ENCODE measurements at places on chromosomes 12 and 14.

- DNase-seq, result peak; percentile 70
Measured at GRCh38 chr12:50174971-50175715, 8.0 kb upstream of the CERS5 start.

- DNase-seq, result no peak
Measured at GRCh38 chr12:131258398-131258797, 304.7 kb downstream of the ADGRD1 start.

DNA sequence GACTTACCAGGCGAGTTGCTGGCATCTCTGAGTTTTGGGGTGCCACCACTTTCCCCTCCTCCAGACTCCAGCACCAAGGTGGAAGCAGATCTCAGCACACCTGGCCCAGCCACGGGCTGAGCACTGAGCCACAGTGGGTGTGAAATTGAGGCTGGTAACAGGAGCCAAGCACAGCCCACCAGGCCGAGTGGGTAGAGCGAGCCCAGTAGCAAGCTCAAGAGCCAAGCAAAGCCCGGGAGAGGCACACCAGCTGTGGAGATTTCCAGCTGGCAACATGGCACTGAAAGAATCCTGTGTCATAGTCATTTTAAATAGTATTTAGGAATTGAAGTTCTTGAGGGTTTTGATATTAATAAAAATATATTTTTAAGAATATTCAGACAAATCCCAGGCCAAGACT is 596.2 kb upstream of the TMEM132C start:
- DNase-seq, result no peak

DNA sequence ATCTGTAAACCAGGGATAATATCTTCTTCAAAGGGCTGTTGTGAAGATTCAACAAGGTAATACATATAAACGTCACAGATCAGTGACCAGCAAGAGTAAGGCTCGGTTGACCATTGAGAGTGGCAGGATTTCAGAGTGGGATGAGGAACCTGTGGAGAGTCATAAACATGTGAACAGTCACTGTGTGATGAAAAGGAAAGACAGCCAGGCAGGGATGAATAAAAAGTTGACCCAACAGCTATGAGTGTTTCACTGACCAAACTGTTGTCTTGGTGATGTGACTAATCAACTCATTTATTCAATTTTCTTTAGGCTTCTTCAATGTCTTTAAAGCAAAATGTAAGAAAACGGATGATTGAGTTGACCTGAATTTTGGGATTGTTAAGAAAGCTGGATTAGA is 8.6 kb upstream of the FRMD6 start:
- no peak for DNase-seq

DNA sequence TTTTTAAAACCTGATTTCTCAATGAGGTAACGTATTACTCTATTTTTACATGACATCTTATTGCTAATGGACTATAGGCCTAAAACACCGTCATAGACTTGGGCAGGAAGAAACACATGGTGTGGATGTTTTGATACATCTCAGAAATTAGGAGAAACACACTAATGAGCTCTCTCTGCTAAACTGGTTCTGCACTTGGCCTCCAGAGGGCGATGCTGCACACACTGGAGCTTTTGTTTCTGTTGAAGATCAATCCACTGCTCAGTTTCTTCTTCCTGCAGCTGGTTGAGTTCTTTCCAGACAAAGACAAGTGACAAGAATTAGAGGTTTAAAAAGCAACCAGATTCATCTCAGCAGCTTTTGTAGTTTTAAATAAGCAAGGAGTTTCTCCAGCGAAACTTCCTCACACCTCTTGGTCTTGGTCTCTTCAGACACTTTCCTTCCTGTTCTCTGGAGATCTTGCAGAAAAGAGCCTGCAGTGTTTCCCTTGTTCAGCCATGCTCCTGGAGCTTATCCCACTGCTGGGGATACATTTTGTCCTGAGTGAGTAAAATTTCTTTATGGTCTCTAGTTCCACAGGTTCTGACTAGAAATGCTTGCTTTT is 178.5 kb upstream of the OR4E1 start:
- DNase-seq, result peak; percentile 50

DNA sequence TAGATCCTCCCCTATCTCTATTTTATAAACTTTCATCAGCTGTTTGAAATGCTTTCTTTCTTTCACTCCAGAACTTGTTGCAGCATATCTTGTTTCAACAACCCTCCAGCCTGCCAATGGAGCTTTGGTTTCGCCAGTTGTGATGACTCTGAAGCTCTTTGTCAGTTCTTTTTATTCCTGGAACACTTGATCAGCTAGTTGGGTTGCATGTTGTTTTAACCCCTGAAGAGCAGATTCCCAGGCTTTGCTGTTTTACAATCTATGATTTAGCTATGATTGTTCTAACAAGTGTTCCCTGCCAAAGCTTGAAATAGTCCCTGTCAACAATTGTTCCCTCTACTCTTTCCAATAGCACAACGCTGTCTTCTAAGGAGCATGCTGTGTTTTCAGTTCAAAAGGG is 50.6 kb upstream of the FUT8 start:
- no peak for DNase-seq

DNA sequence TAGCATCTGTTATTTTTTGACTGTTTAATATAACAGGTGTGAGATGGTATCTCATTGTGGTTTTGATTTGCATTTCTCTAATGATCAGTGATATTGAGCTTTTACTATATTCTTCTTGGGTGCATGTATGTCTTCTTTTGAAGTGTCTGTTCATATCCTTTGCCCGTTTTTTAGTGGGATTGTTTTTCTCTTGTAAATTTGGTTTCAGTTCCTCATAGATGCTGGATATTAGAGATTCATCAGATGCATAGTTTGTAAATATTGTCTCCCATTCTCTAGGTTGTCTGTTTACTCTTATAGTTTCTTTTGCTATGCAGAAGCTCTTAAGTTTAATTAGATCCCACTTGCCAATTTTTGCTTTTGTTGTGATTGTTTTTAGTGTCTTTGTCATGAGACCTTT is 48.9 kb upstream of the NEDD1 start:
- no peak for DNase-seq

- no peak for DNase-seq
Measured at GRCh38 chr12:16530268-16530850, 75.6 kb downstream of the LMO3 start.

- DNase-seq, result no peak
Measured at GRCh38 chr14:49849213-49849847, 3.3 kb downstream of the NEMF start.

DNA sequence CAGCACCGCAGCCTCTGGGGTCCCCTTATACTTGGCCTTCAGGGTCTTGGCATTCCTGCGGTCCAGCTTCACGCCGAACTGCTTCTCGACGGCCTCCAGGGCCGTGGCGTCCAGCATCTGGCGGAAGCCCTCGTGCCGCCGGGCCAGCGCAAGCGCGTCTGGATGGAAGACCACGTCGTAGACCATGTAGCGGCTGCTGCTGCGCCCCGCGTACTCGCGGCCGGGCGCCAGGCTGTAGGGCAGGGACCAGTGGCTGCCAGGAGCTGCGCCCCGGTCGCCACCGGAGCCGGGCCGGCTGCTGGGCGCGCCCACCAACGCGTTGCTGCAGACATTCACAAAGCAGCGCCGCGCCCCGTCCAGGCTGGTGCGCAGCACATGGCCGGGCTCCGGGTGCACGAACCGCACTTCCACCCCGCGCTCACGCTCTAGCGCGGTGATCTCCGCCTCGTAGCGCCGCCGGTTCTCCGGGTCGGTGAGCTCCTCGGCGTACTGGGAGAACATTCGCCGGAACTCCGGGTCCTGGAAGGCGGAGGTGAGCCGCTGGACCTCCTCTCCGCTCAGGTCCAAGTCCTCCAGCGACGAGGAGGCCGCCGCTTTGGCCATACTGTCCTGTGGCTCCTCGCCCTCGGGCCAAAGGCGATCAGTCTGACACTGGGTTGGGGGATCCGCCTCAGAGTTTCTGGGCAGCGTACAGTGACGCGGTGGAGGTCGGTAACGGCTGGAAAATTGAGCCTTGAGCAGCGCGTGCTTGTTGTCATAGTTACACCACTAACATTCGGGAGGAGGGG is at the start of gene DNAAF2:
Gene DNAAF2 (minus strand): TSS at position 698 of the 788 bp plus-strand sequence. CDS start 95 bp downstream, at position 603.
- peak; percentile 71 for DNase-seq

DNA sequence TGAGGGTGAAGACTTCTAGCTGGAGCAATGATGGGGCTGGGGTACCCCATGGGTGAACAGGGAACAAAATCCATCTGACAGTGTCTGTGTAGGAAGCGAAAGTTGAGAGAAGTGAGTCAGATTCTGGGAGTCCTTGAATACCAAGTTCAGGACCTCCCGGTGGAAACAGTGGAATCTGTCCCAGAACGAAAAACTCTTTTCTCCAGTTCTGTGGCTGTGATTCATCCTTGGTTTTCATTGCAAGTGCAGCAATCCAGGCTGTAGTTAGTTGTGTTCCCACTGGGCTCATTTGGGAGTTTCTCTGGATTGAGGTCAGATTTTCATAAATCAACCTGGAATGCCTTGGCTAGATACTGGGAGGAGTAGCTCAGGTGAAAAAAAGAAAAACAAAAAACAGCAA is 120.7 kb downstream of the C12orf75 start:
- DNase-seq, result no peak

- DNase-seq, result no peak
Measured at GRCh38 chr12:107377596-107378385, 284.4 kb upstream of the CRY1 start.

GRCh38 chr14:68856572-68856971 is 63.7 kb upstream of the ZFP36L1 start:
- no peak for DNase-seq

DNA sequence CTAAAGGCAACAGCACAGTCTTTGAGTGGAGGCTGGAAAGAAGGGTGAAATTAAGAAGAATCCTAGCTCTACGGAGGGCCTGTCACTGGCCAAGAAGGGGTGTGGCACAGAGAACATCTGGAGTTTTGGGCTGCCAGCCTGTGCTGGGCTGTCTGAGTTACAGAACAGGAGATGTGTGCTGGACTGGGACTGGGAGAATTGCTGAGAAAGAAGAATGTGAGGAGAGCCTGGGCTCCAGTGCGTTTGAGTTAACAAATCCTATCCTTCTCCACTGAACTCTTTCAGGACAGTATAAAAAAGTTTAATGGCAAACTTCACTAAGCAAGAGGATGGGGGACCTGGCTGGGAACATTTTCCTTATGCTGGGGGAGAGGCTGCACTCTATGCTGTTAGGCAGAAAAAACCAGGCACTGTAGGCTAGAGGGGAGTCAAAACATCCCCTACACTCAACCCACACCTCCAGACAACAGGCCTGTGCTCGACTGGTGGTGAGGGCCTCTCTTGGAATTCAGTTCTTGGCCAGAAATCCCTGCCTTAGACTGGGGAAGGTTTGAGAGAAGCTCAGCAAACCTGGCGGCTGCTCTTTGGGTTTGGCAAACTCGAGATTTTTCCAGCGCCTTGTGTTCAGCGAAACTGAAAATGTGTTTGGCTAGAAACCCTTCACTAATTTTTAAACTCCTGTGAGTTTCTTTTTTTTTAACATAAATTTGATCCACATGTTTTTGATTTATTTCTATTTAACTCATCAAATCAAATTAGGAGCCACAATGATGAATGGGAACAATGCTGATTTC is 217.3 kb downstream of the MON2 start:
- no peak for DNase-seq

GRCh38 chr14:30034152-30034551 is 106.5 kb upstream of the PRKD1 start:
- DNase-seq, result no peak

DNA sequence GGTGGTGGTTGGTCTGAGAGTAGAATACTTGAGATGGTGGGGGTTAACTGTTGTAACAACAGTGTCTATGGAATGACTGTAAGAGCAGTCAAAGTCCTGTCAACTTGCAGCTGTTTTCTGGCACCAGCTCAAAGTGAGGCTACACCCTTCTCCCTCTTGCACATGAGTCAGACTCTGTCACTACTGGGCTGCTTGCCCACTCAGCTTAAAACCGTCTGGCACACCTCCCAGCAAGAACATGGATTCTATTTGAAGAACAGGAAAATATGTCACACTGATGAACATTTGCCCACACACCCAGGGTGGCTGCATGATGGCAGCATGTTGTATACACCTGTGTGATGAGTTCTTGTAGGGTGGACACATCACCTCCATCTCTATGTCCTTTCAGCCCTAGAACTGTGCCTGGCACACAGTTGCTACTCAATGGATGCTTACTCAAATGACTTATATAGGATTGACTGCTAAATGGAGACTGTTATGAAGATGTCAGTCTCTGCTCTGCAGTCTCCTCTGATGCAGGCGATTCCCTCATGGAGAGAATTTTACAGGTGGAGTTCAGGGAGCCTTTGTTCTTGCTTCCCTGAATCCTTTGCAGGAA is 19.3 kb upstream of the SERPINA6 start:
- DNase-seq, result no peak

Data from neuronal stem cell (in vitro differentiated cells).